ENCODE measurements at places on chromosomes 16 and 17. TPM values are rescaled to one million over a fixed set of nuclear protein-coding genes. Genes with fewer than 3 reads are reported as not detected.

CES4A gene
- 3.4 TPM for total RNA-seq

HOXB1 gene
- total RNA-seq = not detected

NPIPA2 gene
- total RNA-seq = 2.2 TPM

CTRB2 gene
- not detected for total RNA-seq

FBXO39 gene
- total RNA-seq = not detected

ZDHHC1 gene
- 6.9 TPM for total RNA-seq

MAPT gene
- total RNA-seq = 1.5 TPM

SMTNL2 gene
- total RNA-seq = 0.77 TPM

DOC2A gene
- 2.5 TPM for total RNA-seq

CCDC78 gene
- 6.3 TPM for total RNA-seq

CACNG3 gene
- total RNA-seq = not detected

ZNF597 gene
- 0.99 TPM for total RNA-seq

SLC46A1 gene
- 19.9 TPM for total RNA-seq

HDAC5 gene
- total RNA-seq = 15.3 TPM

RNF222 gene
- total RNA-seq = not detected

Data from A549 treated with Hydrocortisone at 1 μM for 4 hours (cell line).